ENCODE measurements at places on chromosomes 13 and 19. TPM values are rescaled to one million over a fixed set of nuclear protein-coding genes. Genes with fewer than 3 reads are reported as not detected.

The TMEM150B gene
- total RNA-seq = 5.4 TPM

The ADAMTSL5 gene
- total RNA-seq = 9.1 TPM

The ZNF383 gene
- total RNA-seq = 8.9 TPM

The STOML3 gene
- not detected for total RNA-seq

The PPFIA3 gene
- 3.6 TPM for total RNA-seq
